Cardiac atrium fibroblast (primary cell): ENCODE measurements at places on chromosomes 11 and 22. TPM values are rescaled to one million over a fixed set of nuclear protein-coding genes. Genes with fewer than 3 reads are reported as not detected.

Gene INSC
- 2.3 TPM in 1 of 2 replicates, not detected in the other for total RNA-seq

Gene STK33
- 2.7 TPM in 1 of 2 replicates, not detected in the other for total RNA-seq

Gene SYTL2
- 10.7 and 12.6 TPM in 2 replicates for total RNA-seq

Gene PHF21B
- not detected in 2 replicates for total RNA-seq

Gene MMP1
- total RNA-seq, result 1.1 and 1.5 TPM in 2 replicates
